ENCODE measurements at places on chromosomes 11 and 22.

DNA sequence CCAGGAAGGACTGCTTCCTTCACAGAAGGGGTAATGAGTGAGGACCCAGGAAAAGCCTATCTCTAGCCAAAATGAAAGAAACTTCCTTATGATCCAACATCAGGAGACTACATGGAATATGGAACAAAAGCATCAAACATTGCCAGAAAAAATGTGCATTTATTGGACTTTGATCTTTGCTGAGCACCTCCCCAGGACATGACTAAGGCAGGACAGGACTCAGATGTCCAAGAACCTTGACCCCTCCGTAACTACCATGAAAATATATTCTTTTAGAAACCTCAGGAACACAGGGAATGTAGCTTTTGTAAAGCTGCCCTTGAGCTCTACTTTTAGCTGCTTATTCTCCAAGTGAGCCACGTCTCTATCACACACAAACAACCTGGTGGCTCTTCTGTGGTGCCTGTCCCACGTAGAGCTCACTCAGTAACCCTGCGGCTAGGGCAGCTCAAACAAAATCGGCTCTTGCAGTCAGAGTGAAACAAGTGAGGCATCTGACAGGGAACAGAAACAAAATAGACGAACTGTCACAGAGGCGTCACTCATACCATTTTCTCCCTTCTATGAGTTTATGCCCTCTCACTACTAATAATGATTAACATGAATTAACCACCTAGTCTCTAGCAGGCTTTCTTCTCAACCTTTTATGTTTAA, 471.5 kb upstream of the API5 start:
- no peaks in the 10 kb centered on the region for H3K4me1 ChIP-seq
- no peaks in the 10 kb centered on the region for H3K27me3 ChIP-seq
- H3K27ac ChIP-seq: no peak overlapping the region
- no peak for DNase-seq
- no peaks in the 10 kb centered on the region for H3K36me3 ChIP-seq
- H3K4me3 ChIP-seq: no peak overlapping the region

- H3K4me3 ChIP-seq: peak within 1 kb of the TSS; percentile 93
- H3K4me1 ChIP-seq: peaks cover 19% of the 10 kb centered on the region
- no peaks in the 10 kb centered on the region for H3K27me3 ChIP-seq
- peak within 1 kb of the TSS; percentile 92 for H3K27ac ChIP-seq
- no peak for DNase-seq
Measured at GRCh38 chr11:102109896-102110760, at the start of gene YAP1. Gene YAP1, plus strand, starts transcription at chr11:102110447. Its CDS starts 402 bp downstream, at chr11:102110849.

DNA sequence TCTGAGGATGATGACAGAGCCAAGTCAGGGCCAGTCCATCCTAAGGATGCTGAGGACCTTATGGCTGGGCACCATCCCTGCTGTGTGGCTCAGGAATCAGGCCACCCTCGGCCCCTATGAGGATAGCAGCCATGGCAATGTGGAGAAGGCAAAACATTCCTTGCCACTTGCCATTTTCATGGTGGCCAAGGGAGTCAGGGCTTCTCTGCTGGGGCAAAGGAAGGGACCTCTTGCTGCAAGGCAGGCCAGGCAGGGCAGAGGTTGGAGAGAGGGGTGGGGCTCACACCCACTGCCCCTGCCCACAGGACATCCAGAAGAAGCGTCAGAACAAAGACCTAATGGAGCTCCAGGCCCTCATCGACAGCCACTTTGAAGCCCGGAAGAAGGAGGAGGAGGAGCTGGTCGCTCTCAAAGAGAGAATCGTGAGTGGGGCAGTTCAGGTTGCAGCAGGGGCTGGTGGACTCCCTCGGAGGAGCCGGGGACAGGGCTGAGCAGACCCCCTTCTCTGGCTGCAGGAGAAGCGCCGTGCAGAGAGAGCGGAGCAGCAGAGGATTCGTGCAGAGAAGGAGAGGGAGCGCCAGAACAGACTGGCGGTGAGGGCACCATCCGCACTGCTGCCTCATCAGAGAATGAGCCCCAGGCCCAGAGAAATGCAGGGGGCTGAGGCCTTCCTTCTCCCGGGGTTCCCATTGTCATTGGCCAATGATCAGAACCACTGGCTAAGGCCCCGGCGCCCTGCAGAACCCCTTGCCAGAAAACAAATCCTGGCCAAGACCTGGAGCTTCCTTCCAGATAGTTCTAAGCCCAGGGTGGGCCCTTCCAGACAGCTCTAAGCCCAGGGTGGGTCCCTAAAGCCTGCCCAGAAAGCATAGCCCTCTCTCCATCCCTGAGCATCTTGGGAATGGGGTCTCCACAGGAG, 13.5 kb upstream of the MRPL23 start:
- peaks cover 2% of the 10 kb centered on the region for H3K27me3 ChIP-seq
- DNase-seq: no peak
- H3K27ac ChIP-seq: no peak overlapping the region
- H3K36me3 ChIP-seq: no peaks in the 10 kb centered on the region
- no peak overlapping the region for H3K4me3 ChIP-seq
- no peaks in the 10 kb centered on the region for H3K4me1 ChIP-seq

GRCh38 chr22:48228468-48228867, 1466.0 kb downstream of the TBC1D22A start:
- no peaks in the 10 kb centered on the region for H3K4me1 ChIP-seq
- no peak overlapping the region for H3K4me3 ChIP-seq
- no peak for DNase-seq
- H3K27me3 ChIP-seq: no peaks in the 10 kb centered on the region

GRCh38 chr11:16804104-16804947, 65.9 kb downstream of the C11orf58 start:
- peaks cover 8% of the 10 kb centered on the region for H3K4me1 ChIP-seq
- DNase-seq: no peak
- peaks cover 3% of the 10 kb centered on the region for H3K27me3 ChIP-seq
- no peaks in the 10 kb centered on the region for H3K36me3 ChIP-seq
- no peak overlapping the region for H3K4me3 ChIP-seq

DNA sequence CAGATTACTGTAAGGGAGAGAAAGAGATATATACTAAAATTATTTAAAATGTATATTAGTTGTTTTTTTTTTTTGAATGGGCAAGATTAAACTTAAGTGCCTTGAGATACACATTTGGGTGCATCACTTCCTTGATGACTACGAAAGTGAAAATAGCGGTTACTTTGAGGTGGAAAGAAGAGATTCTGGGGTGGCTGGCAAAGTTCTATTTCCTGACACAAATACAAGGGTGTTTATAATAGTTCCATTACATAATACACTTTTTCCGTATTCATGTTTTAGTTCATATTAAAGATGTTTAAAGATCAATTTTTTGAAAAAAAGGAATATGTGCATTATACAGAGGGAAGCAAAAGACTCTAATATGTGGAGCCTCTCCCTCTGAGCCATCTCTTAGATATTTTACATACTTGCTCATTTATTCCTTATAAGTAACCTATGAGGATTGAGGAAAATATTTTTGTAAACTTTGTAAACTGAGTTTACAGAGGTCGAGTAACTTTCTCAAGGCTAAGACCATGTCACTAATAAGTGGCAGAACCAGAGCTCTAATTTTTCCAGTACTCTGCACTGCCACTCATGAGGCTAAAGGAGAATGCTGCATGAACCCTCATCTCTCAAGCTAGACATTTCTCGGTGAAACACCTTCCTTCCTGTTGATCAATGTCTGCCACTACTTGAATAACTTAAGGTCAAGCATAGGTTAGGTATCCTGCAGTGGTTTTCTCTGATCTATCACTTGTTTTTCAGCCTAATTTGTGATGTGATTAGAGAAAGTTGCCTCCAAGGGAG, 58.6 kb downstream of the DDIAS start:
- H3K4me1 ChIP-seq: no peaks in the 10 kb centered on the region
- no peaks in the 10 kb centered on the region for H3K27me3 ChIP-seq
- H3K4me3 ChIP-seq: no peak overlapping the region
- DNase-seq: no peak
- no peak overlapping the region for H3K27ac ChIP-seq

DNA sequence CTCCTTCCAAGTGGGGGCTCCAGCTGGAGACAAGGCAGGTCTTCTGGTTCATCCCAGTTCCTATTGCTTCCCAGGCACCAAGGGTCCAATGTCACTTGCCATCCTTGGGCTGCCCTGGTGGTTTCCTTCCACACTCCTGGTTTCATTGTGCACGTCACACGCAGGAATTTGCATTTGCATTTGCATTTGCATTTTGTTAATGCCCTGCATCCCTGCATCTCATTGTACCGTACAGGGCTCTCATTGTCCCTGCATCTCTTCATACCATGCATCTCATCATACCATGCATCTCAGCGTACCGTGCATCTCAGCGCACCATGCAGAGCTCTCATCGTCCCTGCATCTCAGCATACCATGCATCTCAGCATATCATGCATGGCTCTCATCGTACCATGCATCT, 112.2 kb upstream of the SYT13 start:
- no peaks in the 10 kb centered on the region for H3K36me3 ChIP-seq
- H3K4me3 ChIP-seq: no peak overlapping the region
- no peaks in the 10 kb centered on the region for H3K27me3 ChIP-seq

Data from keratinocyte (primary cell).